ENCODE measurements at places on chromosomes 1 and 21. TPM values are rescaled to one million over a fixed set of nuclear protein-coding genes. Genes with fewer than 3 reads are reported as not detected.

Gene CASQ2
- 204 TPM for polyA plus RNA-seq

Gene VAMP4
- polyA plus RNA-seq: 16.4 TPM

Gene ZSWIM5
- 1.1 TPM for polyA plus RNA-seq

Gene UBAP2L
- 44.5 TPM for polyA plus RNA-seq

Gene NOTCH2NLA
- 16.2 TPM for polyA plus RNA-seq

Gene AMY2A
- 6.9 TPM for polyA plus RNA-seq

Gene FAM72B
- polyA plus RNA-seq: 0.75 TPM

Gene UTS2
- polyA plus RNA-seq: not detected

Gene ITLN1
- polyA plus RNA-seq: not detected

Gene NEXN
- polyA plus RNA-seq: 180 TPM

Gene CGN
- polyA plus RNA-seq: 1.5 TPM
